ENCODE measurements at places on chromosomes 13 and 19. TPM values are rescaled to one million over a fixed set of nuclear protein-coding genes. Genes with fewer than 3 reads are reported as not detected.

The KLF1 gene
- total RNA-seq = not detected

The INAFM1 gene
- total RNA-seq = 1.4 TPM

The ACP7 gene
- total RNA-seq = not detected

The POU4F1 gene
- total RNA-seq = 97.0 TPM

The SELENOV gene
- total RNA-seq = 0.32 TPM

The CYP2A6 gene
- not detected for total RNA-seq

The C1QTNF9B gene
- total RNA-seq = not detected

The ZIK1 gene
- 9.3 TPM for total RNA-seq

- no peaks in the 10 kb centered on the region for H3K36me3 ChIP-seq
- H3K4me1 ChIP-seq = no peaks in the 10 kb centered on the region
- H3K27me3 ChIP-seq = no peaks in the 10 kb centered on the region
- H3K4me3 ChIP-seq = no peak overlapping the region
Measured at GRCh38 chr13:53907891-53908290, 879.3 kb downstream of the OLFM4 start.

DNA sequence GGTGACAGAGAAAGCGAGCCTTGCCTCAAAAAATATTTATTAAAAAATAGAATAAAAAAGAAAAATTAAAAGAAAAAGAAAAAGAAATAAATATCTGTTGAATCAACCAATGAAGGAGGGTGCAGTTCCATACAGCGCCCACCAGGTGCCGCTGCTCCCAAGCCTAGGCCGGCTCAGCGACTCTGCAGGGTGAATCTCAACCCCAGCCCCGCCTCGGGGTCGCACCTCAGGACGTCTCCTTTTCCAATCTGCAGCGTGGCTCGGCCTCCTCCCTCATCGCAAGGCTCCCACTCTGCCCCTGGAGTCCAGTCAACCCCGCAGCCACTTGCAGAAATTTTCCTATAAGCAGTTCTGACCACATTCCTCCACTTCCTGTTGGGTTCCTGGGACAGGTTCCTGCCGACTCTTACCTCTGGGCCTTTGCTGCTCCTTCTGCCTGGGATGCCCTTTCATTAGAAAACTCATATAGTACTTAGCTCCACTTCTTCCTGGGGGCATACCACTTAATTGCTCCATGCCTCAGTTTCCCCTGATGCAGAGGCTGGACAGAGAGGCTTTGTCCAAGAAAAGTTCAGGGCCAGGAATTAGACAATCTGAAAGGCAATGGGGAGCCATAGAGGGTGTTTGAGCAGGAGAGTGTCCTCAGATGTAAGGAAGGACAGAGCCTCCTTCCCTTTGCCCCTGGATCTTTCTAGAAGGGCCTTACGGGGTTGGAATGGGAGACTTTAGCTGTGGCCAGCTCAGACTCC lies 24.3 kb downstream of the NFILZ start:
- no peaks in the 10 kb centered on the region for H3K27me3 ChIP-seq
- no peaks in the 10 kb centered on the region for H3K4me1 ChIP-seq
- H3K36me3 ChIP-seq = no peaks in the 10 kb centered on the region
- DNase-seq = peak; percentile 57

DNA sequence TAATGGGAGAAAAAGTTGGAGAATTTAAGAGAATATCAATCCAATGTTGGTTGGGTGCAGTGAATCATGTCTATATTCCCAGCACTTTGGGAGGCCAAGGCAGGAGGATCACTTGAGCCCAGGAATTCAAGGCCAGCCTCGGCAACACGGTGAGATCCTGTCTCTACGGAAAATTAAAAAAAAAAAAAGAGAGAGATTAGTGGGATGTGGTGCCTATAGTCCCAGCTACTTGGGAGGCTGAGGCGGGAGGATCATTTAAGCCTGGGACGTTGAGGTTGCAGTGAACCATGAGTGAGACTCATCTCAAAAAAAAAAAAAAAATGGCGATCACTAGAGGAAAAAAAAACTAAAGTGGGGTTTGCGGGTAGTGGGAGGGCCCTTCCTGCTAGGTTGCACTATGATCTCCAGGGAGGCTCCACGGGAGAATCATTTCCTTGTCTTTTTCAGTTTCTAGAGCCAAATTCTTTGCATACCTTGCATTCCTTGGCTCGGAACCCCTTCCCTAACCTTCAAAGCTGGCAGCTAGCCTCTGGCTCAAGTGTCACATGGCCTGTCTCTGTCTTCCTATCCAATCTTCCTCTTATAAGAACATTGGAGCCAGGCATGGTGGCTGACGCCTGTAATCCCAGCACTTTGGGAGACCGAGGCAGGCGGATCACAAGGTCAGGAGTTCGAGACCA lies 5.8 kb upstream of the ERCC2 start:
- H3K4me3 ChIP-seq = no peak overlapping the region
- H3K27ac ChIP-seq = no peak overlapping the region
- H3K4me1 ChIP-seq = peaks cover 9% of the 10 kb centered on the region
- DNase-seq = peak; percentile 81
- H3K27me3 ChIP-seq = no peaks in the 10 kb centered on the region

- no peaks in the 10 kb centered on the region for H3K27me3 ChIP-seq
- H3K4me3 ChIP-seq = no peak overlapping the region
- H3K36me3 ChIP-seq = no peaks in the 10 kb centered on the region
- H3K27ac ChIP-seq = no peak overlapping the region
Measured at GRCh38 chr13:106152047-106152446, 383.4 kb downstream of the EFNB2 start.

- no peaks in the 10 kb centered on the region for H3K27me3 ChIP-seq
- H3K4me1 ChIP-seq = no peaks in the 10 kb centered on the region
Measured at GRCh38 chr13:46992383-46992952, 95.6 kb upstream of the HTR2A start.

GRCh38 chr19:49848938-49849337 lies 2.0 kb upstream of the PTOV1 start:
- H3K4me3 ChIP-seq = no peak overlapping the region
- H3K4me1 ChIP-seq = no peaks in the 10 kb centered on the region
- 0 out of 2 replicates have a peak, but pooled peaks cover 4% of the 10 kb centered on the region for H3K36me3 ChIP-seq
- no peak for DNase-seq
- H3K27me3 ChIP-seq = no peaks in the 10 kb centered on the region
- H3K27ac ChIP-seq = no peak overlapping the region

- H3K4me3 ChIP-seq = no peak overlapping the region
- H3K27ac ChIP-seq = no peak overlapping the region
- no peaks in the 10 kb centered on the region for H3K27me3 ChIP-seq
- H3K4me1 ChIP-seq = no peaks in the 10 kb centered on the region
- no peak for DNase-seq
- peaks cover 2% of the 10 kb centered on the region for H3K36me3 ChIP-seq
Measured at GRCh38 chr13:25281935-25282332, 5.4 kb downstream of the MTMR6 start.

DNA sequence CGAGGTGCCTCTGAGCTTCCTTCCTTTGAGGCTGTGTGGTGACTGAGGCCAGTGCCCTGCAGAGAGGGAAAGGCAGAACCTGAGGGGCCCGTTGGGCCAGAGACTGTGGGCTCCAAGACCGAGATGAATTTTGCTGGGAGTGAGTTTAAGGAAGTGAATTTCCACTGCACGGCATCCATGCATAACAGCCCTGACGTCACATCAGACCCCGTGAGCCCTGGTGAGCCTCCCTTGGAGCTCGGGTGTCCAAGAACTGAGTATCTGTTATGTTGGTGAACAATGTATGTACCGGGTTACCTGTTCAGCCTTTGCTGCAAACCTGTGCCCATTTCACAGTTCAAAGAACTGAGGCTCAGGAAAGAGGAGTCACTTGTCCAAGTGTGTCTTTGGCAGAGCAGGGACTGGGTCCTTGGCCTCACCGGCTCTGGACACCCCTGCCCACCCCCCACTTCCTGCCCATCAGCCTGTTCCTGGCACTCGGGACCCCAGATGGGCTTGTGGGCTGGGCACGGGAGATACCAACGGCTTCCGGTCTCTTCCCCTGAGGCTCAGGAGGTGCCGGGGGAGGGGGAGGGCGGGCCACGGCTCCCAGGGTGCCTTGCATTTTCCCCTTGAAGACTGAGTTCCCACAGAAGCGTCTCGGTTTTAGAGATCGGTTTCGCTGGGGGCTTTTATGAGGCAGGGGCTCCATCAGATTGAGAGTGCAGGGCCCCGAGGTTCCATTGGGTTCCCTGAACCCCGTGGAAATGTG lies 33.7 kb downstream of the NFILZ start:
- no peaks in the 10 kb centered on the region for H3K36me3 ChIP-seq
- no peak for DNase-seq
- no peaks in the 10 kb centered on the region for H3K4me1 ChIP-seq
- no peaks in the 10 kb centered on the region for H3K27me3 ChIP-seq
- H3K27ac ChIP-seq = no peak overlapping the region
- no peak overlapping the region for H3K4me3 ChIP-seq

- H3K27me3 ChIP-seq = no peaks in the 10 kb centered on the region
- H3K36me3 ChIP-seq = no peaks in the 10 kb centered on the region
- peak overlapping the region; percentile 68 for H3K4me3 ChIP-seq
- peak overlapping the region; percentile 73 for H3K27ac ChIP-seq
Measured at GRCh38 chr13:36919171-36919832, 736 bp downstream of the SMAD9 start.

DNA sequence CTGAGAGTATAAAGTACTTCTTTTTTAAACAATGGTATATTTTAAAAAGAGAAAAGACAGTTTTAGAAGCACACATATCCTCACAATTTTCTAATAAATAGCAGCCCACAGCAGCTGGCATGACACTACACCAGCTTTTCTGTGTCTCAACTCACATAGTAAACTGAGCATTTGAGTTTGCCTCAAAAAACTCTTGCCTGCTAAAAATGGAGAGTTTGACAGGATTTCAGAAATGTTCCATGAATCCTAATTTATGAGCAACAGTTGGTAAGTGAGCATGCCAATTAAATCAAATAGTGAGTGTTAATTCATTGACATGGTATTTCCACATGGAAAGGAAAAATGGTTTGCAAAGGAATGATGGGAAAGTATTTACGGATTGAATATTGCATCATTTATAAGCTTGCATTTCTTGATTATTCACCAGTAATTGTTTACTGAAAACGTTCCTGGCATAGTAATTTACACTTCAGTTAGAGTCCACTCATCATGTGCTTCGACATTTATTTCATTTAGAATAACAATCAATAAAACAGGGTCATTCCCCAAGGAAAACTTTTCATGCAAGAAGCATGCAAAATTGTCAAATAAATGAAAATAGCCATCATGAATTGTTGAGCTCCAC lies 323.0 kb downstream of the EFNB2 start:
- H3K27me3 ChIP-seq = no peaks in the 10 kb centered on the region
- no peak overlapping the region for H3K27ac ChIP-seq
- no peaks in the 10 kb centered on the region for H3K4me1 ChIP-seq

DNA sequence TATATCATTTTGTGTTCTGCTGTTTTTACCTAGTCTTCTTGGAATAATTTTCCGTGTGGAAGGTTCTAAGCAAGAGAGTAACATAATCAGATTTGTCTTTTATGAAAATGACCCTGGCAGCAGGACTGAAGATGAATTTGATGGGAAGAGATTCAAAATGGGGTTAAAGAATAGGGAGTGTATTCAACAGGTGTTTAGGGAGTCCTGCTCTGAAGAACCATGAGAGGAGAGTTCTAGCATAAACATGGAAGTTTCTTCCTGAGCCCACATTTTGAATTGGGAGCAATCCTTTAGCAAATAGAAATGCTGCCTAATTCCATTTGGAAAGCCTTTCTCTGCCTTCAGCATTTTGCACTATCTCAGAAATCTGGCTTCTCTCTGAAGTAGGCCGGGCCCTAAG lies 127.0 kb downstream of the CDK8 start:
- H3K27ac ChIP-seq = no peak overlapping the region
- no peaks in the 10 kb centered on the region for H3K4me1 ChIP-seq
- no peak overlapping the region for H3K4me3 ChIP-seq
- H3K36me3 ChIP-seq = peaks cover 10% of the 10 kb centered on the region
- no peak for DNase-seq

- H3K4me3 ChIP-seq = no peak overlapping the region
- peaks cover 4% of the 10 kb centered on the region for H3K4me1 ChIP-seq
- no peaks in the 10 kb centered on the region for H3K36me3 ChIP-seq
- no peaks in the 10 kb centered on the region for H3K27me3 ChIP-seq
Measured at GRCh38 chr13:110108348-110109139, 198.4 kb downstream of the COL4A1 start.

DNA sequence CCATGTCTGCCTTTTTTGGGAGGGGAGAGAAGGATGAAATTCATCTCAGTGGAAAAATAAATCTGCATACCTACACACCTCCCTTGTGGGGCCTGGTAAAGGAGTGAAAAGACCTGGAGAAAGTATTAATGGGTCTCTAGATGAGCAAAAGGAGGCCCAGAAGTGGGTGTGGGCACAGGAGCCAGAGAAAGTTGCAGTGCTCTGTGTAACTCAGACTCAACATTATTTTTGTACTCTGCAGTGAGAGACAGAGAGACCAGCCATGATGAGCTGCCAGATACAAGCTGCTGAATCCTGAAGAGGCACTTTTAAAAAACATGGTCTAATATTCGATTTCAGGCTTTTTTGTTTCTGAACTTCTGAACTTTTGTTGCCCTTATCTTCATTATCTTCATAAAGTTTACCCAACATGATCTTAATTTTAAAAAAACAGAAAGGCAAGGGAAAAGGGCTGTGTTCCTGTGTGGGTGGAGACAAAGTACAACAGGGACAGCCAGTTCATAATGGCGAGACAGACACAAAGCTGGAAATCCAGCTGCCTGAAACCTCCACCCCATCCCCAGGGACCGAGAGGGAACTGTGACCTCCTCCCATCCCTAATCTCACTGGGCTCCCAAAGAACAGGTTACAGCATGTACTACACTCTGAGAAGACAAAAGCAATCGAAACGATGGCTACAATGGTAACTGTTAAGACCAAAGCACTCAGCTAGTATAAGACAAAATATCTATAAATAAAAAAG lies 77.2 kb downstream of the KLF12 start:
- H3K27me3 ChIP-seq = no peaks in the 10 kb centered on the region
- H3K4me3 ChIP-seq = no peak overlapping the region
- H3K36me3 ChIP-seq = no peaks in the 10 kb centered on the region
- peak; percentile 56 for DNase-seq
- no peak overlapping the region for H3K27ac ChIP-seq
- H3K4me1 ChIP-seq = no peaks in the 10 kb centered on the region

GRCh38 chr13:78024996-78025395 lies 106.4 kb upstream of the EDNRB start:
- H3K36me3 ChIP-seq = no peaks in the 10 kb centered on the region
- no peak overlapping the region for H3K27ac ChIP-seq
- no peaks in the 10 kb centered on the region for H3K27me3 ChIP-seq

DNA sequence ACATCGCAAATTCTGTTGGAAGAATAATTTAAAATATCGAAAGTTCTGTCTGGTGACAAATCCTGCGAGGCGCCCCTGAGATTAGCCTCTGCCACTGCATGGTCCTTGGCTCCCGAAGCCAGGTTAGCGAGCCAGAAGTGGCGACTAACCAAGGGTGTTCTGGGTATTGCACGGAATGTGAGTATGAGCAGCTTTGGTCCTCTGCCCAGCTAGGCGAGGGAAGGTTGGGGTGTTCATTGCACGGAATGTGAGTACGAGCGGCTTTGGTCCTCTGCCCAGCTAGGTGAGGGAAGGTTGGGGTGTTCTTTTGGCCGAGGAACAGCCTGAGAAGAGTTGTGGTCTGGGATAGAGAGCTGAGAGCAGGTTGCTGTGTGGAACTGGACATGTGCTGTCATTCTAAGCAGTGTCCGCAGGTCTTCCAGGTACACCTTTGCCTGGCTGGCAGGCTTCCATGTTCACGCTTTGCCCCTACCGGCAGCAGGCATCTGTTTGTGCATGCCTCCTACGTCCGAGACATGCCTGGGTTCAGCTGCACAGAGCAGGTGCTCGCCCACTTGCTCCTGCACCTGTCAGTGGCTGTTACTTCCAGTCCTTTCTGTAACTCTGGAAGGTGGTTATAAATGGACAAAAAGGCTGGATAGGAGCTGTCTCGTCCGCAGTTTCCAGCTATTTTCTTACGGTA lies 18.3 kb upstream of the TEX29 start:
- DNase-seq = no peak
- no peak overlapping the region for H3K4me3 ChIP-seq
- no peak overlapping the region for H3K27ac ChIP-seq

- no peak overlapping the region for H3K4me3 ChIP-seq
- H3K36me3 ChIP-seq = no peaks in the 10 kb centered on the region
- DNase-seq = no peak
- H3K27ac ChIP-seq = no peak overlapping the region
- H3K27me3 ChIP-seq = no peaks in the 10 kb centered on the region
Measured at GRCh38 chr13:111845621-111846351, 221.2 kb upstream of the SOX1 start.
